ENCODE measurements at places on chromosomes 4 and X.

DNA sequence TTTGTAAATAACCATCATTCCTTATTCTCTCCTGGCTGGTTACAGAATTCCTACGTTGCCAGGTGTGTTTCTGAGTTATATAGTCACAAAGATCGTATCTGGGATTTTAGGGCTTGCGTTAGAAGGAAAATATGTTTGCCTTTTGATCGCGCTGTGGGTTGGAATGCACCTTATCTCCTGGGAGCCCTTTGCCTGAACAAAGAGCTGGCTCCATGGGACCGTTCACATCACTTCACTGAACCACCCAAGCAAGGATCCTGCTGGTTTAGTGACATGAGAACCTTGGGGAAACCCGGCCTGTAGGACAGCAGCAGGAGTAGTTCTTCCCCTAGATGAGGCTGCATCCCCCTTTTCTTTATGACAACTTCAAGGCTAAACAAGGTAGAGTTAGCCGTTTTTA lies 51.6 kb downstream of the RS1 start:
- no peaks in the 10 kb centered on the region for H3K27me3 ChIP-seq
- no peak overlapping the region for H3K27ac ChIP-seq
- no peaks in the 10 kb centered on the region for H3K36me3 ChIP-seq
- no peak overlapping the region for H3K4me3 ChIP-seq

DNA sequence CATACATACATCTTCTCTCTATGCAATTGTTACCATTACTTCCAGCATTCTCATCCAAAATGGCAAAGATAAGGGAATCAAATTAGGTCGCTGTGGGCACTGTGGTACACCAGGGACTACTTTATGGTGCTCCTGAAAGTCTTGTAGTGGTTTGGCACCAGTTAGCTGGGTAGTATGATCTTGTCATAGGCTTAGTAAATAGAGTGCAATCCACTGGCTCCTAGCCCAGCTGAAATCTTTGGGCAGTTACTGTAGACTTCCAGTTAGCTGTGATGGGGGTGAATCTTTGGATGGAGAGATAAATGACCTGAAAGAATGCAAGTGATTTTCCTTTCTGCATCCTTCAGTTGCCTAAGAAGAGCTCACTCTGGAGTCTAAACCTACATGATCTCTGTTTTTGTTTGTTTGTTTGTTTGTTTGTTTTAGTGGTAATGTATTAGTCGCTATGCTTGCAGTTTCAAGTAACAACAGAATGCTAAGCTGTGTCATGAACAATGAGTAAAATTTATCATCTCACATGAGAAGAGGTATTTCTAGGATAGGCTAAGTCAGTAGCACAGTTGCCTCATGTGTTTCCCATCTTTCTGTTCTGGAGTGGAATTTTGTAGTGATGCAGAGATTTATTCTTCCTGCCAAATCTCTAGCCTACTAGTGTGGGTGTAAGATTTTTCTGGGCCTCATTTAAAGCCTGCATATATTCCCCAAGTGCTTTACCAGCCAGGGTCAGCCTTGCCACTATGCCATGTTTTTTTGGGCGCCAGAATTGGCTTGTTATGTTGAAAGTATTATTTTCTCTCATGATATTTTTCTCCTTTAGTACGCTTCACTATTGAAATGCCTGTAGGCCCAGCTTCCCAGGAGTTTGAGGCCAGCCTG lies 24.2 kb downstream of the HERC3 start:
- H3K27ac ChIP-seq, result no peak overlapping the region
- H3K27me3 ChIP-seq, result no peaks in the 10 kb centered on the region
- H3K4me3 ChIP-seq, result no peak overlapping the region
- DNase-seq, result no peak
- H3K4me1 ChIP-seq, result peaks cover 20% of the 10 kb centered on the region

GRCh38 chrX:48711162-48711928 lies 14.8 kb downstream of the SUV39H1 start:
- no peak for DNase-seq
- peaks cover 41% of the 10 kb centered on the region for H3K4me1 ChIP-seq
- H3K4me3 ChIP-seq, result no peak overlapping the region
- H3K36me3 ChIP-seq, result peaks cover 14% of the 10 kb centered on the region
- H3K27me3 ChIP-seq, result no peaks in the 10 kb centered on the region
- H3K27ac ChIP-seq, result peak overlapping the region; percentile 42

DNA sequence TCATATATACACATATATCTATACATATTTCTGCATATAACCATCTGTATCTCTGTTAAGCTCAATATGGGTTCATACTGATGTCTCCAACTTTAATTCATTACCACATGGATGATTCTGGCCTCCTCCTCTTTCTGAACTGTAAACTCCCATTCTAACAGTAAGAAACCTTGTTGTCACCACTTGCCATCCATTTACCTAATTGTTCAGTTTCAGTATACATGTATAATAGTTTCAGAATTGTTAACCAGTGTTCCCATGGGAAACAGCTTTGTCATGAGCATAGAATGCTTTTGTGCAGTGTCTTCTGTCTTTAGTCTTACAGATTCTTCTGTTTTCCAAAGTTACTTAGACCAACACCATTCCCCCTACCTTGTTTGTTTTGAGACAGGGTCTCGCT lies 35.9 kb downstream of the SLC9A6 start:
- no peaks in the 10 kb centered on the region for H3K27me3 ChIP-seq
- H3K4me1 ChIP-seq, result no peaks in the 10 kb centered on the region
- peaks cover 6% of the 10 kb centered on the region for H3K36me3 ChIP-seq
- DNase-seq, result no peak
- no peak overlapping the region for H3K4me3 ChIP-seq

GRCh38 chrX:124502166-124502565 lies 155.8 kb downstream of the SH2D1A start:
- H3K4me1 ChIP-seq, result no peaks in the 10 kb centered on the region
- H3K27me3 ChIP-seq, result no peaks in the 10 kb centered on the region
- no peaks in the 10 kb centered on the region for H3K36me3 ChIP-seq
- DNase-seq, result no peak
- no peak overlapping the region for H3K4me3 ChIP-seq
- H3K27ac ChIP-seq, result no peak overlapping the region

GRCh38 chr4:105709081-105709450 lies 482 bp downstream of the GSTCD start:
- H3K4me3 ChIP-seq, result peak overlapping the region; percentile 97
- H3K36me3 ChIP-seq, result no peaks in the 10 kb centered on the region
- DNase-seq, result no peak
- peak overlapping the region; percentile 81 for H3K27ac ChIP-seq
- H3K4me1 ChIP-seq, result no peaks in the 10 kb centered on the region

GRCh38 chr4:33989820-33990443 lies 2254.4 kb downstream of the ARAP2 start:
- no peak for DNase-seq
- no peak overlapping the region for H3K4me3 ChIP-seq
- no peak overlapping the region for H3K27ac ChIP-seq
- H3K27me3 ChIP-seq, result no peaks in the 10 kb centered on the region
- H3K36me3 ChIP-seq, result no peaks in the 10 kb centered on the region
- H3K4me1 ChIP-seq, result no peaks in the 10 kb centered on the region

GRCh38 chrX:136425996-136426395 lies 61.8 kb upstream of the BRS3 start:
- H3K4me1 ChIP-seq, result no peaks in the 10 kb centered on the region
- no peaks in the 10 kb centered on the region for H3K36me3 ChIP-seq
- H3K27me3 ChIP-seq, result no peaks in the 10 kb centered on the region

GRCh38 chr4:62571494-62571893 lies 1371.4 kb downstream of the ADGRL3 start:
- no peaks in the 10 kb centered on the region for H3K36me3 ChIP-seq
- no peak overlapping the region for H3K27ac ChIP-seq
- no peak for DNase-seq
- H3K4me3 ChIP-seq, result no peak overlapping the region
- no peaks in the 10 kb centered on the region for H3K27me3 ChIP-seq

DNA sequence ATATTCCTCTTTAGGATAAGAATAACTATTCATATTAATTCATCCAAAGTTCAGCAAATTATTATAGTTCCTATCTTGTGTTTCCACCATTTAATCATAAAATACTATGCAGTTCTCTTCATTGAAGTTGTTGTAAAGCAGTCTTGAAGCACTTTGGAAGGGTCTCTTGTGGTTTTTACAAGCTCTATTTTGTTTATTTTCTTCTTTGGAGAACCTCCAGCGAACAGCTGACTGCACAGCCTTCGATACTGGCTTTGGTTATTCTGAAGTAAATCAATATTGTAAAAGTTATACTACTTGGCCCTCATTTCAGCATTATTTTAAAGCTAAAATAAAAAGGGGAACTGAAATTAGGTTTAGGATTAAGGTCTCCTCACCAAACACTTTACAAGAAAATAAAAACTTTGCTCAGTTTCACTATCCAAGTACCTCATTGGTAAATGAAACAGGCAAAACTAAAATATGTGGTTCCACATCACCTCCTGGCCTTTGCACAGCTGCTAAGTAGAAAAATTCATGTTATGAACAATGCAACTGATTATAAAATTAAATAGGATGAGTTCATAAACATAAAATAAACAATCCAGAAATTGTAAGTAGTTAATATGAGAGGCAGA lies 1629.2 kb upstream of the ADGRL3 start:
- no peaks in the 10 kb centered on the region for H3K4me1 ChIP-seq
- H3K27ac ChIP-seq, result no peak overlapping the region
- H3K4me3 ChIP-seq, result no peak overlapping the region
- no peaks in the 10 kb centered on the region for H3K27me3 ChIP-seq
- DNase-seq, result no peak
- no peaks in the 10 kb centered on the region for H3K36me3 ChIP-seq

GRCh38 chr4:150382028-150382427 lies 199.9 kb upstream of the MAB21L2 start:
- H3K27me3 ChIP-seq, result no peaks in the 10 kb centered on the region
- H3K27ac ChIP-seq, result no peak overlapping the region
- H3K4me1 ChIP-seq, result no peaks in the 10 kb centered on the region
- no peak for DNase-seq
- no peak overlapping the region for H3K4me3 ChIP-seq
- H3K36me3 ChIP-seq, result no peaks in the 10 kb centered on the region

- no peaks in the 10 kb centered on the region for H3K27me3 ChIP-seq
- no peak overlapping the region for H3K27ac ChIP-seq
- H3K4me3 ChIP-seq, result no peak overlapping the region
- DNase-seq, result no peak
Observed at GRCh38 chr4:110975338-110975737, 352.5 kb upstream of the PITX2 start.

DNA sequence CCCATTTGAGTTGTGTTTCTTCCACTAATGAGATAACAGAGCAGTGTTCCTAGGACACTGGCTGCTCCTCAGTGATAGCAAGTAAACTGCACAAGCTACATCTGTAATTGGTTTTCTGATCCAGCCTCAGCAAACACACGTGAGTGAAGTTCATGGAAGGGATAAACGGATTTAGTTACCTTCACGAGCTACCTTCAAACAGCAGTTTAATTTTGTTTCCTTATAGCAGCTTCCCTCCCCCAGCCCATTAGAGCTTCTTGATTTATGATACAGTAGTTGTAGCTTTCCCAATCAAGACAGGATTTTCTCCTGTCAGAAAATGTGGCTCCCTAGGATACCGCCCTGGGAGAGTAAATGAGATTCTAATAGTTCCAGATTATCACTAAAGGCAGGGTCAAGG lies 634.2 kb upstream of the FAT1 start:
- H3K27ac ChIP-seq, result no peak overlapping the region
- H3K4me3 ChIP-seq, result no peak overlapping the region
- DNase-seq, result no peak
- H3K36me3 ChIP-seq, result no peaks in the 10 kb centered on the region
- H3K27me3 ChIP-seq, result no peaks in the 10 kb centered on the region

DNA sequence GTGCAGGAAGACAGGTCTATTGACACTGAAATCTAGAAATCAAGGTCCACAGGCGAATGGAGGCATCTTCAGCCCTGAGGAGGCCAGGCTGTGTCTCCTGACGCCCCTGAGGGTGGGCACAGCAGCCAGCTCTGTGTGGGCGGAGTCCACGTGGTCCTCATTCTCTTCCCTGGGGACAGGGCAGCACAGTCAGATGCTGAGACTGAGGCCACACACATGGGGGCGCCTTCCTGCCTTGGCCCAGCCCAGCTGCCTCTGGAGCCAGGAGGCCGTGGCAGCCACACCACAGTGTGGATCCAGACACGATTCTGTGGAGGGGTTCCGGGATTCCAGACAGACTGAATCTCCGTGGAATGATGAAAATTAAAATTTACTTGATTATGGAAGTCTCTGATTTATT lies 20.8 kb downstream of the FGFR3 start:
- no peak overlapping the region for H3K4me3 ChIP-seq
- DNase-seq, result no peak
- H3K27ac ChIP-seq, result no peak overlapping the region
- peaks cover 30% of the 10 kb centered on the region for H3K36me3 ChIP-seq
- no peaks in the 10 kb centered on the region for H3K27me3 ChIP-seq
- H3K4me1 ChIP-seq, result no peaks in the 10 kb centered on the region

GRCh38 chr4:101259876-101260275 lies 87.5 kb downstream of the PPP3CA start:
- no peaks in the 10 kb centered on the region for H3K27me3 ChIP-seq
- no peak overlapping the region for H3K27ac ChIP-seq
- H3K4me1 ChIP-seq, result no peaks in the 10 kb centered on the region

- no peak overlapping the region for H3K4me3 ChIP-seq
- no peak for DNase-seq
- H3K27ac ChIP-seq, result no peak overlapping the region
- no peaks in the 10 kb centered on the region for H3K36me3 ChIP-seq
Observed at GRCh38 chr4:86994686-86995085, 59.9 kb downstream of the AFF1 start.

GRCh38 chr4:168138143-168138542 lies 45.8 kb downstream of the ANXA10 start:
- H3K27ac ChIP-seq, result no peak overlapping the region
- H3K36me3 ChIP-seq, result no peaks in the 10 kb centered on the region
- no peaks in the 10 kb centered on the region for H3K27me3 ChIP-seq
- DNase-seq, result no peak

- H3K27ac ChIP-seq, result no peak overlapping the region
- H3K4me3 ChIP-seq, result no peak overlapping the region
- H3K27me3 ChIP-seq, result no peaks in the 10 kb centered on the region
- DNase-seq, result no peak
- no peaks in the 10 kb centered on the region for H3K36me3 ChIP-seq
Observed at GRCh38 chr4:138184886-138185285, 57.3 kb downstream of the SLC7A11 start.

- H3K27me3 ChIP-seq, result no peaks in the 10 kb centered on the region
- no peak overlapping the region for H3K27ac ChIP-seq
- H3K4me3 ChIP-seq, result no peak overlapping the region
- H3K4me1 ChIP-seq, result no peaks in the 10 kb centered on the region
- DNase-seq, result no peak
Observed at GRCh38 chrX:350534-351323, 32.1 kb upstream of the GTPBP6 start.

DNA sequence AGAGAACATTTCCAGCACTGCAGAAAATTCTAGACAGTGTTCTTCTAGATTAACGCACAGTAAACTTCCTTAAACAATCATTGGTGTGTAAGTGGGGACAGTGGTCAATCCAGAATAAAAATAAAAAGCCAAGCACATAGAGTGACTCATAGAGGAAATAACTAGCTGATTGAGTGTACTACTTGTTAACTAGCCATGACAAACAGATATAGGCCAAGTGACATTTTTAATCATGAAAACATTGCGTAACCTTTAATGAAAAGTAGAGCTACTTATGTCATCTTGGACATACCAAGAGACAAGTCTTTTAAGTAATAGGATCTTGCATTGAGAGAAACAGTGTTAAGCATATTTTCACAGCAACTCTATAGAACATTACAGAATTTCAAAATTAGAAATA lies 233.9 kb upstream of the MAB21L2 start:
- no peak overlapping the region for H3K4me3 ChIP-seq
- peaks cover 6% of the 10 kb centered on the region for H3K36me3 ChIP-seq
- no peak overlapping the region for H3K27ac ChIP-seq

Data from effector memory CD4-positive, alpha-beta T cell (primary cell).